Activated CD4-positive, alpha-beta T cell treated with anti-CD3 and anti-CD28 coated beads for 4 hours (primary cell): ENCODE measurements at places on chromosomes 11 and 22.

GRCh38 chr22:34800260-34800980, 265.5 kb upstream of the ISX start:
- DNase-seq = no peak

- DNase-seq = no peak
Measured at GRCh38 chr11:103274025-103274424, 164.8 kb downstream of the DYNC2H1 start.

DNA sequence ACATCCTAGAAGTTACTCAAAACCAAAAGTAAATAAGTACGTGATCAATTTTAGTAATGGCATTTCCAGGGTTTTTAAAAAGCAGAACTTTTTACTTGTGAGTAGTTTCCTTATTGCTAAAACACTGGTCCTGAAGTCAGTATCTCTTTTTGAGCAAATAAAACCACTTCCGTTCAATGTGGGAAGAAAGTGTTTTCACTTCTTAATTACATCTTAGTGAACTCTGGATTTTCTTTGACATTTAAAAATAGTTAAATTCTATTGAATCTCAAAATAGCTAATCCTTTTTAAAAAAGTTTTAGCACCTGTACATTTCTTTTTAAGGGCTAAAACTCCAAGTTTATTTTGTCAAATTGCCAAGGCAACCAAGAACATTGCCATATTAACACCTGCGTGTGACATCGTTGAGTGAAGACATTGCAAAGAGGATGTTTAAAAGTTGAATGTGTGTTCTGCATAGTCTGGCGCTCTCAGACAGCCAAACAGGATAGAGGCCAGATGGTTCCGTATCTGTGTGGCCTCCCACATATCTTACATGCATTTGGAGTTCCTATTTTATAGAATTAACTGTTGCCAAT, 17.2 kb upstream of the OR5B21 start:
- no peak for DNase-seq

- DNase-seq = no peak
Measured at GRCh38 chr11:69396051-69396947, 85.2 kb upstream of the LINC01488 start.

GRCh38 chr11:85805387-85805786, 5.6 kb downstream of the SYTL2 start:
- DNase-seq = no peak

- no peak for DNase-seq
Measured at GRCh38 chr22:27198518-27199035, 541.2 kb downstream of the MIAT start.

DNA sequence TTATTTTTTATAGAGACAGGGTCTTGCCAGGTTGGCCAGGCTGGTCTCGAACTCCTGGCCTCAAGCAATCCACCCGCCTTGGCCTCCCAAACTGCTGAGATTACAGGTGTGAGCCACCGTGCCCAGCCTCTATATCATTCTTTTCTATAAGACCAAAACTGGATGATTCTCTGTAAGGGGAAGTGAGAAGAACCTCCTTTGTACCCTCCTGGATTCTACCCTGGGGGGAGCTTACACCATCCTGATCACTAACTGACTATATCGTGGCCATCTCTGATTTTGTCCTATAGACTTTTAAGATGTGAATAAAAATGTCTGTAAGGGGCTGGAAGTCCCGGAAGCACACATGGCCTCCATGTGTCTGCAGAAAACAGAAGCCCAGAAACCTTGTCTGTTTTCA, 9.1 kb downstream of the PIWIL4 start:
- no peak for DNase-seq

- no peak for DNase-seq
Measured at GRCh38 chr11:67366961-67367760, 6.2 kb downstream of the CLCF1 start.

DNA sequence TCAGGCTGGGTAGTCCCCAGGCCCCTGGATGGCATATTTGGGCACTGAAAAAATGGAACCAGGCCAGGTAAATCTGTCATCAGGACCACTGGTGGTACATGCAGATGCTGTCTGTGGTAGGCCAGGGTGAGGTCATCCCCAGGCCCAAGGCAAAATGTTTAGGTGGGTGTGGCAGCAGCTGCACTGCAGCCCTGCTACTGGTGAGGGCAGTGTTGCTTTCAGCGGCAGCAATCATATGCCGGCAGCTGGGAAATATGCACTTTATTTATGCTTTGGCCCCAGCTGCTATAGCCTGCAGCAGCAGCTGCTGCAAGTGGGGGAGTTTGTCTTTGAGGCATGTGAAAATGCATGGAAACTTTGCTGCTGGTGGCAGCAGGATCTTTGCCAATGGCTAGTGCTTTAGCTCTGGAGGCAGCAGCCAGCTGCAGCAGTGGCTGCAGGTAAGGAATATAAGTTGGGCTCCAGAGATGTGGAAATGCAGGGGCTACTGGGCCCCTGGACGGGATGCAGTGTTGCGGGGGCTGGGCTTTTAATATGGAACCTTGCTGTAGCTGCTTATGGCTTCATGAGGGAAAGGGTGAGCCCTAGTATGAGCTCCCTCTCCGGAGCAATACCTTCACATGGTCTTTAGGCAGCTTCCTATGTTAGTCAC, 365.7 kb upstream of the CADM1 start:
- DNase-seq = no peak

DNA sequence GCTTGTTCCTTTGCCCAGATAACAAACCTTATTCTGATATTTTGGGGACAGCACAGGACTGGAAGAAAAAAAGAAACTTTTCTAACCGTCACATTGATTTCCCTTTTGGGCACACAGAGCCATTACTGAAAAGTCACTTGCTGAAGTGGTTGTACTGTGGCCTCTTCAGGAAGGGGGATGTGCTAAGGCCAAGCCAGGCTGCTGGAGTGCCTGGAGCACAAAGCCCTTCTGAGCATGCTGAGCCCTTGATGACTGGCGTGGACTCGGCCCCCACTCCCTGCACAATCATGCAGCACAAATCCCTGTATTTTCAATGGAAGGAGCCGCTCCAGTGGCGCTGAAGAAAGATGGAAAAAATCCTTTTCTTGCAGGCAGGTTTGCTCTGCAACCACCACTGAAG, 164.2 kb downstream of the NTM start:
- no peak for DNase-seq

GRCh38 chr11:79121351-79121750, 319.5 kb downstream of the TENM4 start:
- no peak for DNase-seq

- DNase-seq = no peak
Measured at GRCh38 chr11:32510039-32510438, 73.6 kb upstream of the EIF3M start.

- no peak for DNase-seq
Measured at GRCh38 chr11:61121192-61121831, 19.0 kb downstream of the CD5 start.

DNA sequence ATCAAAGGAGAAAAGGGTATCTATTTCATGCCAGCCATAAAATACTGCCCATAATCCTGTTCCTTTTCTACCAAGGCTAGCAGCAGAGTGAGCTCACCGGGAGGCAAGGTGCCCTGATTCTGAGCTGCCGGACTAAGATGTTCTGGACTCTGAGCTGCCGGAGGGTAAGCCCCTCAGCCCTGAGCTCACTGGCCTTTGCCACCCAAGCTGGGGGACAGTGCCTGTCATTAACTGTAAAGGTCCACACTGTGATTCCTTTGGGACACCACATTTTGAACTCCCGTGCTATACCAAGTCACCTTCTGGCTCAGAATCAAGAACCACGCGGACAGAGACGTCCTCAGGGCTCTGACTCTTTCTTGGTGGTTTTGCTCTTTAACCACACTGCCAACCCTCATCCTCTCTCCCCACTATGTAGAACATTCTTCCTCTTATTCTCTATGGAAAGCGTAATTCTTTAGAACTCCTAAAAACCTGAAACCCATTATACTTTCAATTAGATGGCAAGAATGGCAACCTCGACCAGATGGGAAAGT, 88.4 kb upstream of the BID start:
- no peak for DNase-seq
